ENCODE measurements at places on chromosomes 7 and 10. TPM values are rescaled to one million over a fixed set of nuclear protein-coding genes. Genes with fewer than 3 reads are reported as not detected.
A peak's percentile ranks its signal among the peaks of the same experiment; 100 is the strongest.

Gene PNLIPRP2
- not detected for total RNA-seq

Gene HMX3
- not detected for total RNA-seq

Gene GLI3
- 0.15 TPM for total RNA-seq

- DNase-seq, result no peak
Observed at GRCh38 chr7:118129041-118129795, 54.7 kb upstream of the LSM8 start.

GRCh38 chr7:65302883-65303282 is 70.8 kb upstream of the ZNF92 start:
- no peak for DNase-seq

GRCh38 chr10:78348411-78349164 is 314.9 kb downstream of the RPS24 start:
- DNase-seq, result no peak

- no peak for DNase-seq
Observed at GRCh38 chr7:140981951-140982350, 32.8 kb downstream of the MRPS33 start.

DNA sequence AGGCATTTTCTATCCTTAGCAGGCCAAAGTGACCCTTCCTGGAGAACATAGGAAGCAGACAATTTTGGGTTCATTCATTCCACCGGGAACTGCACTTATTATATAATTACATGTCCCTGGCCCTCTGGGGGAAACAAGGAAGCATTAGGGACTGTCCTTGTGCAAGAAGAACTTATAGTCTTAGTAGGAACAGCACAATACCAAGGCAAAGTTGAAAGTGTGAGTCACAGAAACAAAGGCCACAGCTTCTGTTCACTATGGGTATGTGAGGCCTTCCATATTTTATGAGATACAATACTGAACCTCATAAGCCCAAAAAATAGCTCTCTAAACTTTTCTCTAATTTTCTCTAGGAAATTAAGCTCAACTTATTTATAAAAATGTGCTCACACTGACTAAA is 18.4 kb upstream of the AKR1B10 start:
- no peak for DNase-seq

DNA sequence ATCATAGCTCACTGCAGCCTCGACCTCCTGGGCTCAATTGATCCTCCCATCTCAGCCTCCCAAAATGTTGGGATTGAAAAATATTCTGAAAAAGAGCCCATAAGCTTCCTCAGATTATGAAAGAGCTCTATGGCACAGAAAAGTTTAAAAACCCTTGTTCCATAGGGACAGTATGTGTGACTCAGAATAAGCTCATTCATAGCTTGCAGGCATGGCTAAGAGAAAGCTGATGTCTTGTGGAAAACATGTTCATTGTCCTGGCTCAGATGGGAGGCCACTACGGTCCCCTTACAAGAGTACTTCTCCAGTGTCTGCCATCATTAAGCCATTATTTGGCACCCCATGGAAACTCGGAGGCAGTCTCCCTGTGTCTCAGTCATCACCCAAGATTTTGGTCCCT is 64.0 kb downstream of the CCDC3 start:
- DNase-seq, result no peak

DNA sequence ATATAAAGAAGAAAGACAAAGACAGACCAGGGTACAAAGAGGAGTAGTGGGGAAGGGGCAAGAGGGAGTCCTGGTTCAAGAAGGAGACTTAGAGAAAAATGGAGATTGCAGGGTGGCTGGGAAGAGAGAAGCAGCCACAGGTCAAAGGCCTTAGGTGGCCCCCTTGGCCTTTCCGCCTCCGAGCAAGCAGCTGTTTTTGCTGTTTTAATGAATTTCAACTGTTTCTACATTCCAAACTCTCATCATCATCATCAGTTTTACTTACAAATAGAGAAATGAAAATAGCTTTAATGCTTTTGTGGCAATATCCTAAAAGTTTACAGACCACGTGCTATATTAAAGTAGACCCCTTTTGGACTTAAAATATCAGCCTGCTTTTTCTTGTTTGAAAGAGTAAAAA is 399.7 kb downstream of the EXOC4 start:
- DNase-seq, result no peak

DNA sequence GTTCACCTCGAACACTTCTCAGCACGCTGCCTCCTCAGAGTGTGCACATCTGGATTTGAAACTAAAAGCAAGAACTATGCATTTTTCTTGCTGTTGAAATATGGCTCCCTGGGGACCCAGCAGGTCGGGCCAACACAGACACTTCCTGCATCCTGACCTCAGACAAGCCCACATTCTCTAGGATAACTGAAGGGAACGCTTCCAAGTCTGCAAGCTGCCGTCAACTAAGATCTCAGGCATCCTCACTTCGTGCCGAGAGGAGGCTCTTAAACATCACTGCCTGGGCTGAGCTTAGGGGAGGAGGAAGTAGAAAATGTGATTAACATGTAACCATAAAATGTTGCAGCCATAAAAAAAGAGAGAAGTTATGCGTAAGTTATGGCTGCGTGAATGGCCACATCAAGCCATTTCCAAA is 65.5 kb downstream of the PYROXD2 start:
- no peak for DNase-seq

DNA sequence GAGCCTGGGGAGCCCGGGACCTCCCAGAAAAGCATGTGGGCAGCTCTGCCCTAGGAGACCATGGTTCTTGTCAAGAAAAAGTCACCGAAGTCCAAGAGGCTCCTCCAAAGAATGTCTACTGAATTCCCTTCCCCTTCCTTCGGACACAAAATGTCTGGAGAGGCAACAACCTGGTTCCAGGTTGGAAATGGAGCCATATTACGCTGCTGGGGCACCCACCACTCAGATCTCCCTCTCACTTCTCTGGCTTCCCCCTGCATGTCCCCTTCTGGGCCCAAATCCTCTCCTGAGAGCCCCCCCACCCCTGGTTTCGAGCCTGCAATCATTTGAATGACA is 52.6 kb downstream of the RGS10 start:
- DNase-seq, result no peak

DNA sequence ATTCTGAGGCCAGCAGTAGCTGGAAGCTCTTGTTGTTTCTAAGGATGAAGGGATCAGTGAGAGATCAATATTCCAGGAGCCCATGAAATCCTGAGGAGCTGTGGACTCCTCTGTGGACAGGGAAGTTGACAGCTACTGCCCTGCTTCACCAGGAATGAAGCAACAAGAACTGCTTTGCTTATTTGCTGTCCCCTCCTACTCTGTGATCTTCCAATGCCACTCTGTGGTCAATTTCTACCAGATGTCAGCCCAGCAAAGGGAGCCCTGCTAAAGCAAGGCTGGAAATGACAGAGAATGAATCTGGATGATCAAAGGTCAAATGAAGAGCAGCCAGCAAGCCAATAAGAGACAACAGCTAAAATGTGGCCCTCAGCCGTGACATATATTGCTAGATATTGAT is 227.5 kb upstream of the CHRM2 start:
- DNase-seq, result no peak

- DNase-seq, result peak; percentile 48
Observed at GRCh38 chr10:79445977-79446757, 743 bp upstream of the ZCCHC24 start.

DNA sequence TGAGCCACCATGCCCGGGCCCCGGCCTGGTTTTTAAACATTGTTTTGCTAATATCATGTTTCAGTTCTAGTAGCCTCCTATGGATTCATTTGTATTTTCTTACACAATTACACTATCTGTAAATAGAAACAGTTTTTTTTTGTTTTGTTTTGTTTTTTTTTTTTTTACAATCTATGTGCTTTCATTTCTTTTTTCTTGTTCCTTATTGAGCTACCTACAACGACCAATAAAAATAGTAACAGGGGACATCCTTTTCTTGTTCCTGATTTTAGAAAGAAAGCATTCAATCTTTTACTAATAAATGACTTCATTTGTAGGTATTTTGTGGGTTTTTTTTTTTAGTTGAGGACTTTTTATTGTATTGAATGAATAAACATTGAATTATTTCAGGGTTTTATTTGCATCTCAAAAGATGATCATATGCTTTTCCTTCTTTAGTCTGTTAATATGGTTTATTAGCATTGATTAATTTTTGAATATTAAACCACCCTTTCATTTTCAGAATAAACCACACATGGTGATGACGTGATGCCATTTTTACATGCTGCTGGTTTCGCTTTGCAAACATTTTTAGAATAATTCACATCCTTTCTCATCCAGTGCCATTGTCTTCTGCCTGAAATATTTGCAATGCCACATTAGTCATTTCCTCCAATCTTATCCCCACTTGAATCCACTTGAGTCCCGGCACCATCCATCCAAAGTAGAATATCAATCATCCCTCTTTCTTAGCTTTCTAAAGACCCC is 18.1 kb upstream of the AKR1E2 start:
- DNase-seq, result no peak

DNA sequence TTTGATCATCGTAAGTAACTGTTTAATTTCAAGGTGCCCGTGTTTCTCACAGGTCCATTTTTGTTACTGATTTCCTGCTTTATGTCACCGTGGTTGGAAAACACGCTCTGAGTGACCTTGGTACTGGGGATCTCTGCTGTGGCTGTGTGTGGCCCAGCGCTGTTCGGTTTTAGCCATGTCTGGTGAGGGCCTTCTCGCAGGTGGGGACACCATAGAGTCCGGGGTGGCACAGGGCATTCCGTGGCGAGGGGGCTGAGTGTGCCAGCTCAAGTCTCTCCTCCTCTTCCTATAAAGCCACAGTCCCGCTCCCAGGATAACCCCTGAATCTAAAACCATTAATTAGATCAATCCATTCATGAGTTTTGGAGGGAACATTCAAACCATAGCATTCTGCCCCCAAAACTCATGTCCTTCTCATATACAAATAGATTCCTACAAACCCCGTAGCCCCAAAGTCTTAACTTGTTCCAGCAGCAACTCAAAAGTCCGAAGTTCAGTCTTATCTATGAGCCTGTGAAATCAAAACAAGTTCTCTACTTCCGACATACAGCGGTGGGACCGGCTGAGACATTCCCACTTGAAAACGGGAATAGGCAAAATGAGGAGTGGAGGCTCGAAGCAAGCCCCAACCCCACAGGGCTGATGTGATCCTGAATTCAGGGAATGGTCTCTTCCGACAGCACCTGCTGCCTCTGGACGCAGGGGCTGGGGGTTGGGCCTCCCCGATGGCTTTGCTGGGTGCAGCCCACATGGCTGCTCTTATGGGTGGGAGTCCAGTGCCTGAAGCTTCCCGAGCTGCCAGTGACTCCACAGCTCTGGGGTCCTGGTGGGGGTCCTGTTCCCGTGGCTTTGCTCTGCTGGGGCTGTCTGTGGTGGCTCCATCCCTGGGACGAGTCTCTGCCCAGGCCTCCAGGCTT is 55.0 kb upstream of the NKX6-2 start:
- no peak for DNase-seq

DNA sequence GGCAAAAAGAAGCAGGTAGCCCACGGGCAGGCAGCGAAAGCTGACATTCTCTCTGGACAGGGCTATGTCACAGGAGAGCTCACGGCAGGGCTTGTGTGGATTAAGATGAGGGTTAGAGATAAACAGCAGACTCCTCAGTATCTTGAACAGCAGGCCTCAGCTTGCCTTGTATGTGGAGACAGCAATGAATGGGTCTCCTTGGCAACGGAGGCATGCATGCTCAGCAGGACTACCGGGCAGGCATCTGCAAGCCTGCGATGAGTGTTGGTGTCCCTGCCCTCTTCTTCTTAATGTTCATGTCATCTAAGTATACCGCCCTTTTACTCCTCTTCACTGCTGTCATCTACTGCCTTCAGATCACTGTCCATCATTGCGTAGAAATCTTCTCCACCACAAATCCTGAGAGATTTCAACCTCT is 81.9 kb upstream of the C1GALT1 start:
- no peak for DNase-seq

GRCh38 chr7:73822319-73823173 is 8.2 kb upstream of the CLDN4 start:
- DNase-seq, result no peak

DNA sequence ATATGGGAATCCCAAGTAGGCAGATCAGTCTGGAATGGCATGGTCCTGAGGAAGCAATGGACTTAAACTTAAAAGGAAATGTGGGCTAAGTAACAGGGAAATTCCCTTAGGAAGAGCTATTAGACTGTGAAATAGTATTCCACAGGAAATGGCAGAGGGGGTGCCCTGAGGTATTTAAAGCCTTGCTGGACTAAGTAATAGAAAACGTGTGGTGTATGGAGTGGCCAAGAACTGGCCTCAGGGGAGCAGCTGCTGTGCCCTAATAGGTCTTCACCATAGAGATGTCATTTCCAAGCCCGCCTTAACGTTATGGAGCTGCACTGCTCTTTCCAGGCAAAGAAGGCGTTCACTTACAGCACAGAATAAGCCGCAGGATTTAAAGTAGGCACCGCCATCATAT is 365.2 kb upstream of the ZMIZ1 start:
- DNase-seq, result no peak

DNA sequence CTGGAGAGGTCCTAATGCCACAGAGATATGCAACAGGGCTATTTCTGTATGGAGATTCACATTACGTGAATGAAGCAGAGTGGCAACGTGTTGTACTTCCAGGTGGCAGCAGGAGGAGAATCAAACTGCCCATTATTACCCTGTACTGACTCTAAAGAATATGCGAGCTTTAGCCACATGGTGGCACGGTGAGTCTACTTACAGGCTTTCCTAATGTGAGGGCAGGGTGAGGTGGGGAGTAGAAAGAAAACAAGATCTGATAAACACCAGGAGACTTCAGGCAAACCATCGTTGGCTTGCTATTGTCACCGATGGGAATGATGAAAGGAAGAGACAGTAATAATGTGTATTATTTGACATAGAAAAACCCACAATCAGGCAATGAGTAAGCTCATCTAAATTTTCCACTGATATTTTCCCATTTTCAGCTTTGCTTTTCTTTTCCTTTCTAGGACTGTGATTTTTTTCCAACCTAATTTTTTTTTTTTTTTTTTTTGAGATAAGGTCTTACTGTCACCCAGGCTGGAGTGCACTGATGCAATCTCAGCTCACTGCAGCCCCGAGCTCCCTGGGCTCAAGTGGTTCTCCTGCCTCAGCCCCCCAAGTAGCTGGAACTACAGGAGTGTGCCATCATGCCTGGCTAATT is 164.3 kb downstream of the BTAF1 start:
- DNase-seq, result peak; percentile 81
